ENCODE measurements at places on chromosomes 7 and 10.

GRCh38 chr10:16788125-16788524 is 29.1 kb downstream of the RSU1 start:
- peak; percentile 4 for DNase-seq

GRCh38 chr7:128886391-128887168 is 23.9 kb downstream of the ATP6V1F start:
- no peak for DNase-seq

- DNase-seq = no peak
Measured at GRCh38 chr10:48285710-48286109, 11.2 kb upstream of the FRMPD2 start.

- no peak for DNase-seq
Measured at GRCh38 chr7:120160166-120160565, 112.8 kb upstream of the KCND2 start.

DNA sequence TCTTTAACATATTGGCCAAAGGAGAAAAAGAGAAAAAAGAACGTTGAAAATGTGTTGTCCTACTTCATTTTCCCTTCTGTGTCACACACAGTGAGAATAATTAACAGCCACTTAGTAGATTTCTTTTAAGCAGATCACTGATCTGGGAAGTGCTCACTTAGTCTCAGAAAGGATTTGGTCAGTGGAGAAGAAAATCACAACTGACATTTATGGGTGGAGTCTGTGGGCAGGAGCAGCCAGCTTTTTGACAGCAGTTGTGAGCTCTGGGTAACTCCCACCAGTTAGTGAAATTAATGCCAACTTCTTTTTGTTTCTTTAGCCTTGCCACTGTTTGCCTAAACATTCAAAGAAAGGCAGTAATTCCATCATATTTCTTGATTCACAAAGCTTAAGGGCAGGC is 49.7 kb downstream of the CDK14 start:
- no peak for DNase-seq

DNA sequence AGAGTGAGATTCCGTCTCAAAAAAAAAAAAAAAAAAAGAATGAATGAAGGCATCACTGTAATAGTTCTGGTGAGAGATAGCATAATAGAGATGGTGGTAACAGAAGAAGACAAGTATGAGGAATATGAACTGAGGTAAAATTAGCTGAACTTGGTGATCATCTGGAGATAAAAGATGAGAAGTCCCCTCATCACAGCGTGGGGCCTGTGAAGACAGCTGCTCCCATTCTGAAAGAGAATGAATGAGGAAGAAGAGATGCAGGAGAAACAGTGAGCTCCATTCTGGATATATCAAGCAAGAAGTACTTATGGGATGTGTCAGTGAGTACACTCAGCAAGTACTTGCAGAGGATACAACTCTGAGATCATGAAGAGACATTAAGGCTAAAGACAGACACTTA is 28.7 kb downstream of the ARMH3 start:
- DNase-seq = no peak

- no peak for DNase-seq
Measured at GRCh38 chr7:120436487-120437060, 163.6 kb downstream of the KCND2 start.

DNA sequence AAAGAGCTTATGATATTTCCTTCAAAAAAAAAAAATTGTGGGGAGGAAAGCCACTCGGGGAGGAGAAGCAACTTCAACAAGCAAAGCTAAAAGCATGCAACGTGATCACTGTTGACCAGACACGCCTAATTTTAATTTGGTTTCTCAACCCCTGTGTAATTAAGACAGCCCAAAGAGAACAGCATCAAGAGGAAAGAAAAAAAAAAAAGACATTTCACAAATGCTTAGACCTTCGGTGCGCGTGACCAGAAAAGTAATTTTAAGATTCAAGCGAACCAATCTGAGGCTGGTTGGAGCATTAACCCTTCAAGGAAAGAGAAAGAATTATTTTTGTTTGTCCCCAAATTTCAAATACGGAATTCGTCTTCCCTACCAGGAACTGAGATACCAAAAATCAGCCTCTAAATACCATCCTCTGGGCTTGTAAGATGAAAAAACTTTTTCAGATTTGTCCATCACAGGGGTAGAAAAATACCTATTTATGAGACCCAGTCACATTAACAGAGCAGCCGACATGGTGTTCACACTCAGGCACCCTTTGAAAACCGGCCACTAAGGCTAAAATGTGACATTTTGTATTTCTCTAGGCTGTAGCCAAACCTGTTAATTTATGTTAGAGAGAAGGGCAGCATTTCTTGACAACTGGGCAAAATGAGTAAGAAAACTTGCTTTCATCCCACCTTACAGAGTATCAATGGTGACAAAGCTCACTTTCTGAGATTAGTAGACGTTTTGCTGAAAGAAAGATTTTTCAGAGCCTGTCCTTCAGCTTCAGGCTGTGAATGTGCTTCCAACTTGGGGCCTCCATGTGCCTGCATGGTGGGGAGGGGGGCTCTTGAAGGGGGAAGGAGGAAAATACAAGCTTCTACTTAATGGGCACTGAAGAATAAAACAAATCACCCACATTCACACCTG is 179.9 kb upstream of the KLF14 start:
- no peak for DNase-seq
